Stimulated activated CD8-positive, alpha-beta memory T cell treated with anti-CD3 and anti-CD28 coated beads, Interleukin-7, amount 100 ng/mL, for 4 hours (primary cell): ENCODE measurements at places on chromosomes 13 and 19.

GRCh38 chr13:79995334-79995733, 345.6 kb downstream of the SPRY2 start:
- DNase-seq = no peak

GRCh38 chr13:45500492-45501174, 35.9 kb downstream of the COG3 start:
- DNase-seq = no peak

DNA sequence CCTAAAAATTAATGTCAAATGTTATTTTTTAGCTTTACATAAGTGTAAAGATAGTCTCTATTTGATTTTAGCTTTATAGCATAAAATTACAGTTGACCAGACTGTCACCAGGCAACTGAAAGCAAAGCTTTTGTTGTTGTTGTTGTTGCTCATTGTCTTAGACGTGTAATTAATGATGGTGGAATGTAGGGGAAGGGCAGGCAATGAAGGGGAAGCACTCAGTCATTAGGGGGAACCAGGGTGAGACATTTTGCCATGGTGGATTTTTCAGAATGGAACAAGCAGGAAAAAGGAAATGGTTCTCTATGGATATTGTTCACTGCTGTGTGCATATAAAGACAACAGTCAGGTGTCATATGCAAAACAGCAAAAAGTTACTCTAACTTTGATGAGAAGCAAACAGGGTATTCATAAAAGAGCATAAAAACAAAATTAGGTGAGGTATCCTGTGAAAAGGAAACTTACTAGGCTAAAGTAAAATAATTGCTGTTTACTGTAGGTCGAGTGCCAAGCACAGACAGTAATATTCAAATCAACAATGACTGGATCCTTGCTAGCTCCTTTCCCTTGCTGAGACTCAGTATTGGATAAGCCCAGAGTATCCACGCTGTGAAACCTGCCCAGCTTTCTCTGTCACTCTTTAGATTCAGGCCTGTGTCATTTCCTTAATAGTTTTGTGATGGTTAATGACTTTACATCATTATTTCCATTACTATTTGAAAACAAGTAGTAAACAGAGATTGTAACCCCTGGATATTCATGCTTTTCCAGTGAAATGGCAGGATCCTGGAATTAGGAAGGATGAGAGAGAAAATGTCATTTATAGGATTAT, 110.5 kb downstream of the LRCH1 start:
- no peak for DNase-seq

DNA sequence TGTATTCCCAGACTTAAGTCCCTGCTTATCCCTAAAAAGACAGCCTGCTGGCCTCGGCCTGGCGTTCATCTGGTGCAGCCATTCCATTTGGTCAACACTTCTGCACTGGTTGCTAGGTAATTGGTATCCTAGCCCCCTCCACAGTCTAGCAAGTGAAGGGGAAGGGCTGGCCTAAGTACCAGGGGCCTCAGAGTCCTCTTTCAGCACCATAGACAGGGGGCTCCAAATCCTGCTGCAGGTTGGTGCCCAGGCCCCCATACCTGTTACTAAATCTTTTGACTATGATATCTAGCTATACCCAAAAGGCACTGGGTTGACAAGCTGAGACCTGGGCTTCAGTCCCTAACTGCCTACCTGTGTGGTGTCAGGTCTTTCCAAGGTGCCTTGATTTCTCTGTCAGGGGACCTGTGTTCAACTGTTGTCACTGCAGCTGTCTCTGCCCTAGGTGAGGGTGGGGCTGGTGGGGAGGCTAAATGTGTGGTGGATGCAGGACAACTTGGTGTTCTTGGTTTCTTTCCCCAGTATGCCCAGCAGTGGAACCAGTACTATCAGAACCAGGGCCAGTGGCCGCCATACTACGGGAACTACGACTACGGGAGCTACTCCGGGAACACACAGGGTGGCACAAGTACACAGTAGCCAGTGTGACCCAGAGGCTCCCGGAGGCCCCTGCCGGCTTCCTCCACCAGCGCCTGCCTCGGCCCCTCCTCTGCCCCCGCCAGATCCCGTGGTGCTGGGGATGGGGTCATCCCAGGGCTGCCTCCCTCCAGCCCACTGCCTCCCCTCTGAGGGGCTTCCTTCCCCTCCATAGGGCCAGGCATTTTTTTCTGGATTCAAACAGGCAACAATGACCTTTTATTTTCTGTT, 3.8 kb upstream of the CCDC97 start:
- no peak for DNase-seq

- no peak for DNase-seq
Observed at GRCh38 chr13:60213236-60213744, 49.6 kb upstream of the DIAPH3 start.

DNA sequence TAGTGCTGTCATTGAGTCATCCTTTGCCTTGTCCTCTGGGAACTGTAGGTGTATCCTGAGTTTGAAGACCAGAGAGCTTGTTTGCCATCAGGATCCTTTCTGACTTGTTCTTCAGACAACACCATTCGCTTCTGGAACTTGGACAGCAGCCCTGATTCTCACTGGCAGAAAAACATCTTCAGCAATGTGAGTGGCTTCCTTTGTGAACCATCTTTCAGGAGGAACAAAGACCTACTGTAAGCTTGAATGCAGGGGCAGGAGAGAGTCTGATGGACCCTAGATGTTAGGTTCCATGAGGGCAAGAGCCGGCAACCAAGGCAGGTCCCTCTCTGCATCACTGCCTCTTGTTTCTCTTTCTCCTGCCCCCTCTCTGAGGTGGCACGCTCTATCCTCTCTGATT, 26.7 kb downstream of the WDR62 start:
- DNase-seq = no peak

DNA sequence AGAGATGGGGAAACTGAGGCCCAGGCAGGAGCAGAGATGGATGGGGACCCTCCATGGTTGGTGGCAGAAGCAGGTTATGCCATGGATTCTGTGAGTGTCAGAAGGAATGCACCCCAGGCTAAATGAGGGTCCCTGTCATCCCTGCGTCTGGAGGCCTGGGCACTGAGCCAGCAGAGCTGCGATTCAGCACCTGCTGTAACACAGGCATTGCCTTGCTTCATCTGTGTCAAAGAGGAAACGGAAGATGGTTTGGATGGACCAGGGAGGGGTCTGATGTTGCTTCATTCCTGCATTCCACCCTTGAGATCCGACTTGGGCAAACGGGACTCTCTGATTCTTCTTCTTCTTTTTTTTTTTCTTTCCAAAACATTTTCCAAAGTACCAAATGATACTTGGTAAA, 1.2 kb downstream of the C5AR1 start:
- no peak for DNase-seq

- no peak for DNase-seq
Observed at GRCh38 chr19:55581823-55582223, 1.2 kb upstream of the ZNF579 start.

GRCh38 chr13:79966493-79966895, 374.4 kb downstream of the SPRY2 start:
- DNase-seq = no peak

- no peak for DNase-seq
Observed at GRCh38 chr19:15426485-15427349, 7.9 kb upstream of the AKAP8L start.

DNA sequence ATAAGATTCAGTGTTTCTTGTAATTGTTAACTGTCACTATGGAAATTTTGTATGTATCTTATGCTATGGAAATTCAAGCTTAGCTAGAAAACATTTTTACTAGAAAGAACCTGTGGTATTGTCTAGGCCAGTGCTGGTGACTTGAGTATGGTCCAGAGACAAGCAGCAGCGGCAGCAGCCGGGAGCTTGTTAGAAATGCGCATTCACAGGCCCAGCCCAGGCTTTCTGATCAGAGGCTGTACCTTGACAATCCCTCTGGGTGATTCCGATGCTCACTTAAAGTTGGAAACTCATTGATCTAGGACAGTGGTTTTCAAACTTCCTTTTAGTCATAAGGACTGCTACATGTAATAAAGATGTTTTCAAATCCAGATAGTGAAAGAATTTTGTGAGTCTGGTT, 287.4 kb downstream of the SHISA2 start:
- DNase-seq = no peak

GRCh38 chr19:16085115-16085514, 8.8 kb downstream of the TPM4 start:
- no peak for DNase-seq

GRCh38 chr13:96082640-96083039, 7.3 kb upstream of the HS6ST3 start:
- DNase-seq = no peak

GRCh38 chr19:34224996-34225658, 29.2 kb upstream of the GARRE1 start:
- no peak for DNase-seq

- DNase-seq = no peak
Observed at GRCh38 chr13:99507054-99507453, 5.8 kb downstream of the TM9SF2 start.

- no peak for DNase-seq
Observed at GRCh38 chr19:43316591-43317319, 36.7 kb upstream of the CD177 start.

GRCh38 chr19:41995959-41996797, 2.1 kb upstream of the ATP1A3 start:
- no peak for DNase-seq
